Astrocyte (in vitro differentiated cells and primary cell): ENCODE measurements at places on chromosomes 5 and 9. TPM values are rescaled to one million over a fixed set of nuclear protein-coding genes. Genes with fewer than 3 reads are reported as not detected.

DNA sequence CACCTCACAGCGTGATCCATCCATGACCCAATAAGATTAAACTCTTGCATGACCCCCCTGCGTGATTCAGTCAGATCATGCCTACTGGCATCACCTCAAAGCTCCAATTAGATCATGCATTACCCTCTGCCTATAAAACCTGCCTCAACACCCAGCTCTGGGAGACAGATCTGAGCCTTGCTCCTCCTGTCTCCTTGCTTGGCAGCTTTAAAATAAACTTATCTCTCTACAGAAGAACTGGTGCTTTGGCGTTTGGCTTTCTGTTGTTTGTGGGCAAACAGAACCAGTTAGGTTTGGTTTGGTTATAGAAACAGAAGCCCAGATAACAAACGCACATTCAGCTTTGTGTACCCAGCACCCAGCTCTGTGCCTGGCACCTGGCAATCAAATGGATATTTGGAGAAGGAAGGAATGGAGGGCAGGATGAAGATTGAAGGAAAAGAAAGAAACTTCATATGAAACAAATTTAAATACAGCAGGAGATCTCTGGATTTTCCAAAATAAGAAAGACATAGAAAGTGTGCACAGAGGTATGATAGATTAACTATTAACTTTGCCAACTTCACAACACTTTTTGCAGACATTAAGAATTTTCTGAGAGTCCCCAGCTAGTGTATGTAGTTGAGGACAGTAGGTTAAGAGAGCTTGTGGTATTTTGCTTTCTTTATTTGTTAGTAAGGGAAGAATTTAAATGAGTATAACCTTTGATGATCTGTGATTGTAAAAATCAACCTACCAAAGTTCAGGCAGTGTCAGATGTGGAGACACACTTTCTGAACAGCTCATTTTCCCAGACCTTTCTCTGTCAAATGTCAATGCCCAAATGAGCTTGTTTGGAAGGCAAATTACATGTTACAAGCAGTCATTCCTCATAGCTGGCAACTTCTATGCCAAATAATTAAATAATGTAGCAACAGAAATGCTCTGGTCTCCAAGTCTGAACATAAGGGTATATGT, 102.1 kb upstream of the ASTN2 start:
- no peaks in the 10 kb centered on the region for H3K27me3 ChIP-seq
- no peaks in the 10 kb centered on the region for H3K36me3 ChIP-seq
- no peaks in the 10 kb centered on the region for H3K4me1 ChIP-seq
- H3K27ac ChIP-seq = no peak overlapping the region
- no peak for DNase-seq

DNA sequence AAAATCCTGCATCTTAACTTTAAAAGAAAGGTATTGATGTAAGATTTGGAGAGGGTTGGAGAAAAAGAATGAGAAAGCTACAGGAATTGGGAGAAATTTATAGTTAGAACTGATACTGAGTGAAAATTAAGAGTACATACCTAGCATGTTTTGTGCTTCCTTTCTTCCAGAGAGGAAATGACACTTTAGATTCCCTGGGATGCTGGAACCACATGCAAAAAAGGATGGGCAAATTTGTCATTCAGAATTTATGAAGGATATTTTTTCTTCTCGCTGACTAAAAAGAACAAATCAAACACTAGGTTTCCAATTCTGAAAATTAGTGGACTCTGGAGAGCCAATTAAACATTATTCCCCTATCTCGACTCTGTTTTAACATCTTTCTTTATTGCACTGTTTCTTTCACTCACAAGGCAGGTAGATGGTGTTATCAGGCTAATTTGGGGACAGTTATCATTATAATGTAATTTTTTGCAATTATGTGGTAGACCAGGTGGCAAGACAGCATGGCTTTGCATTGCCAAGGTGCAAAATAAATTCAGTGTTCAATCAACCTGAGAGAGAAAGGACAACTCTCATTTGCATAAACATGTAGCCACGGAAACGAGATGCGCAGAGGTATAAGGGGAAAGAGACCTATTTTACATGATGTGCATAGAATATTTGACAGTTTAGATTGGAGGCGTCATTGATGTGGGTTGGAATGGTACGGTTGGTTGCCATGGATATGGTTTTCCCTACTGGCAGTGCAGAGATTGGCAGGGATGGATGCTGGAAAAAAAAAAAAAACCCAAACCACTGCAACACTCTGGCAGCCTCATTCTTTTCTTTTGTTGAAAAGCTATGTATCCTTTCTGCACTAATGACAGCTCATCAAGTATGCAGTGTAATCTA, 320.4 kb upstream of the CCNH start:
- no peak for DNase-seq
- H3K27ac ChIP-seq = no peak overlapping the region
- H3K27me3 ChIP-seq = no peaks in the 10 kb centered on the region
- H3K36me3 ChIP-seq = no peaks in the 10 kb centered on the region
- H3K4me3 ChIP-seq = no peak overlapping the region

DNA sequence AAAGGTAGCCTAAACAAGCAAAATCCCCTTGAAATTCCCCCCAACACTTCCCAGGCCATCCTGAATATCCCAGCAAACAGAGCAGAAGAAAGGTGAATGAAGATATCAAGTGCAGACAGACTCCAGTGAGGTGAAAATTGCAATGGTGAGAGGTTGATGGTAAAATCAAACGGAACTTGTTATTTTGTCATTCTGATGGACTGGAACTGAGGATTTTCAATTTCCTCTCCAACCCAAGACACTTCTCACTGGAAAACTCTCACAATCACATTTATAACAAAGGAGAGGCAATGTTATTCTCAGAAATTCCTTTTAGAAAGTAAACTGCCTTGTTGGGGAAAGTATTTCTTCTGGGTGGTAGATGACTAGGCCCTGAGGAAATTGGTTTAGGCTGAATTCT, 412.4 kb upstream of the C9orf72 start:
- no peaks in the 10 kb centered on the region for H3K36me3 ChIP-seq
- H3K27ac ChIP-seq = no peak overlapping the region
- no peaks in the 10 kb centered on the region for H3K4me1 ChIP-seq
- H3K4me3 ChIP-seq = no peak overlapping the region

DNA sequence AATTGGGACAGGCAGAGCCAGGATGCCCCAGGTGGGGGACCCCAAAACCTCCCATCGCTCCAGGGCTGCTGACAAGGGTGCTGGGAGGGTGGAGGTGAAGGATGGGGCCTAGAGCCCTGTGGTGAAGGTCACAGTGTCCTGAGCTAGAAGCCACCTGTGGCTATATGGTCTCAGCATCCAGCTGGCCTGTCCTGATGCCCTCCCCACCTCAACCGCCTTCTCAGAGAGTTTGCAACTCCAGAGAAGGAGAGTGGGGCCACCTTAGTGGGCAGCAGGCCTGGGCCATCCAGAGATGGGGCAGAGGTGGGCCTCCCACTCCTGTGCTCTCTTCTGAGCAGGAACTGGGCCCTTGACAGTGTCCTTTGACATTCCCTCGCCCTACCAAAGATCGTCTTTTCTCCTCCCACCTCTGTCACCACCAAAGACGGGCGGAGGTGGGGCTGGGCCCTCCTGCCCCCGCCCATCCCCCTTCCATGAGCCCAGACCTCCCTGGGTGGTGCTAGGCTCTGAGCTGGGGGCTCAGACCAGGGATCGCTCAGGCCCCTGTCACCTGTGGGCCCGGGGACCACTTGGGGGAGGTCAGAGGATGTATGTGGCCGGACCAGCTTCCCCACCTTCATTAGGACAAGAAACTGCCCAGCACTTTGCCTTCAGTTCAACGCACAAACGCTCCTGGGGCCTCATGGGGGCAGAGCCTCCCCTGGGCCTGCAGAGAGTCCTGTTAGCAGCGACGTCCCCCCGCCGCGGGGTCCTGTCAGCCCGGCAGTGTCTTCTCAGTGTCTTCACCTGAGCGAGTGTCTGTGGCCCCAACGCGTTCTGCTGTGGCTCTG, 10.0 kb upstream of the DOLPP1 start:
- H3K36me3 ChIP-seq = no peaks in the 10 kb centered on the region
- H3K4me1 ChIP-seq = no peaks in the 10 kb centered on the region
- DNase-seq = no peak
- no peak overlapping the region for H3K4me3 ChIP-seq

GRCh38 chr9:7456377-7456776, 343.2 kb downstream of the DMAC1 start:
- H3K4me3 ChIP-seq = no peak overlapping the region
- H3K36me3 ChIP-seq = no peaks in the 10 kb centered on the region
- no peak overlapping the region for H3K27ac ChIP-seq
- H3K27me3 ChIP-seq = no peaks in the 10 kb centered on the region

GRCh38 chr5:94691949-94692348, 73.5 kb downstream of the SLF1 start:
- H3K36me3 ChIP-seq = no peaks in the 10 kb centered on the region
- peaks cover 11% of the 10 kb centered on the region for H3K4me1 ChIP-seq
- no peaks in the 10 kb centered on the region for H3K27me3 ChIP-seq
- no peak overlapping the region for H3K4me3 ChIP-seq

DNA sequence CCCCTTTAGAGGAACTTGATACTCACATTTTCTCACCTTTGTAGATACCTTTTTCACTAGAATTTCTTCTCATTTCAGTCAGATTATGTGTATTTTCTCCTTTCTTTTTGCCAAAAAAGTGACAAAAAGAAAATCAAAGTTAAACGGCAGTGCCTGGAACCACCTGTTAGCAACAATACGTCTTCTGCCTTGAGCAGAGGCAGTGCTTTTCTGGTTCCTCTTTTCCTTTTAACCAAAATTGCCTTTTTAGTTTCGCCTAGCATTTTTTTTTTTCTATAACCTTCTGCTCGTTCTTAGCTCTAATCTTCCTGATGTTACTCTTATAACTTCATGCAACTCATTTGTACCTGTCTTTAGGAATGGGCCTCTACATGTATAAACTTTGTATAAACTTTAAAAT, 26.1 kb downstream of the SMIM32 start:
- H3K27ac ChIP-seq = no peak overlapping the region
- H3K4me3 ChIP-seq = no peak overlapping the region

DNA sequence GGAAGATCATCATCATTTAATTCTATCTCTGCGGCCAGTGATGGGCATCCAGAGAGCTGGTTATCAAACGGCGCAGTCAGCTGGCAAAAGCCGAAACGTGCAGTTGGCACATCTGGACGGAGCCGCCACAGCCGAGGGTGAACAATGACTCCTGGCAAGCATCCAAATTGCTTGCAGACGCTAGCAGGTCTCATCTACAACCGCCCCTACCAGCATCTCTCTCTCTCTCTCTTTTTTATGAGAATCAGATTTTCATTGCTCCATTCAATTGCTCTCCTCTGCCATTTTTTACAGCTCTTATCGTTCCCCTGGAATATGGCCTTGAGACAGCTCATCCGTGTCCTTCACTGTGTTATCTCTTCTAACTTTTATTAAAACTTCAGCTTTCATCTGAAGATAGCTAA, 165.2 kb downstream of the MAPKAP1 start:
- H3K36me3 ChIP-seq = peaks cover 3% of the 10 kb centered on the region
- H3K27me3 ChIP-seq = no peaks in the 10 kb centered on the region
- H3K27ac ChIP-seq = no peak overlapping the region
- peaks cover 44% of the 10 kb centered on the region for H3K4me1 ChIP-seq
- H3K4me3 ChIP-seq = no peak overlapping the region

DNA sequence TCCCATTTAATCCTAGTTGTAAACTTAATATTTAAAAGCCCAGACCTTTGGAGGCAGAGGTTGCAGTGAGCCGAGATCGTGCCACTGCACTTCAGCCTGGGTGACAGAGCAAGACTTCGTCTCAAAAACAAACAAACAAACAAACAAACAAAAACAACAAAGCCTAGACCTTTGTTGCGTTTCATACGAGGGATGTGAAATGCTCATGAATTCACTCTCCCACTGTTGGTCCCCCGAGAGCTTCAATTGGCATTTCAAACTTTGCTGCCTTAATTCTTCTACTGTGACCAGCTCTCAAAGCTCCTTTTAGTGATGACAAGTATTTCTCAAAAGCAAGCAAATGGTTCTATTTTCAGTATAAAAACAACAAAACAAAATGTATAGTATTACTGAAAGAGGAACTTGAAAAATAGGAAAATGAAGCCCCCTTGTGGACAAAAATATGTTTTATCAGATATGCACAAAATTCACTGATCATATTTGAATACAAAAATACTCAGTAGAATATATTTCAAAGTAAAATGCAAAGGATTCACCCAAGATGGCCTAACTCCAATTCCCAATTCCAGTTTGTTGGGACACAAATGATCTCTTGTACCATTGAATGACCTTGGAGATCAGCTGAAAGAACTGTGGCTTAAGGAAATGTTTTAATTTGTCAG, 140.4 kb downstream of the ESM1 start:
- no peaks in the 10 kb centered on the region for H3K27me3 ChIP-seq
- peaks cover 8% of the 10 kb centered on the region for H3K4me1 ChIP-seq
- H3K36me3 ChIP-seq = no peaks in the 10 kb centered on the region
- no peak overlapping the region for H3K4me3 ChIP-seq
- peak; percentile 32 for DNase-seq

DNA sequence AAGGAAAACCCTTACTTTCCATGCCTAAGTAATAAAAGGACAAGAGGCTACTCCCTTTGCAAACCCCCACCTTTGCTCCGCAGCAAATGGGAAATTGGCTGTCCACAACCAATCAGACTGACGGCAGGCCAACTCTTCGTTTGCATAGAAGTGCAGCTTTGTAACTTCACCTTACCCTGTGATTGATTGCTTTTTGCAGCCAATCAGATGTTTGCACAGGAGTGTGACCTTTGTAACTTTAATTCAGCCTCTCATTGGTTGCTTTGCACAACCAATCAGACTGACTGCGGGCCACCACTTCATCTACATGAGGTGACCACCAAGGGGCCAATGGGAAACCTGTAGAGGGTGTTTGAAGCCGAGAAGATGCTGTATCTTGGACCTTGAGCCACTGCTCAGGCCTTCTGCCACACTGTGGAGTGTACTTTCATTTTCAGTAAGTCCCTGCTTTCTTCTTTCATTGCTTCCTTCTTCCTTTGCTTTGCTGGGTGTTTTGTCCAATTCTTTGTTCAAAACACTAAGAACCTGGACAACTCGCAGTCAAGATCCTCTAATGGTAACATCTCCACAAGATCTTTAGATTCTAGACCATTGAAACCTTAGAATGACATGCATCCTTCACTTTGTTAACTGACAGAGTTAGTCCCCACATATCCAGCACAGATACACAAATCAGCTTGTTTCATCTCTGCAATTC, 51.3 kb upstream of the FREM1 start:
- H3K4me3 ChIP-seq = no peak overlapping the region
- no peaks in the 10 kb centered on the region for H3K36me3 ChIP-seq
- no peak overlapping the region for H3K27ac ChIP-seq
- H3K4me1 ChIP-seq = no peaks in the 10 kb centered on the region
- DNase-seq = no peak
- no peaks in the 10 kb centered on the region for H3K27me3 ChIP-seq

GRCh38 chr5:937151-937924, 44.7 kb downstream of the TRIP13 start:
- no peak overlapping the region for H3K27ac ChIP-seq
- no peak for DNase-seq
- H3K4me1 ChIP-seq = no peaks in the 10 kb centered on the region
- no peaks in the 10 kb centered on the region for H3K36me3 ChIP-seq

GRCh38 chr9:129411501-129412175, 209.3 kb downstream of the C9orf50 start:
- peaks cover 17% of the 10 kb centered on the region for H3K4me1 ChIP-seq
- no peak overlapping the region for H3K27ac ChIP-seq
- H3K36me3 ChIP-seq = no peaks in the 10 kb centered on the region
- H3K27me3 ChIP-seq = no peaks in the 10 kb centered on the region
- H3K4me3 ChIP-seq = no peak overlapping the region
- no peak for DNase-seq

GRCh38 chr9:32644698-32645097, 9.2 kb upstream of the TAF1L start:
- H3K27me3 ChIP-seq = no peaks in the 10 kb centered on the region
- H3K27ac ChIP-seq = peak overlapping the region; percentile 76
- H3K4me1 ChIP-seq = peaks cover 6% of the 10 kb centered on the region
- no peaks in the 10 kb centered on the region for H3K36me3 ChIP-seq

CCDC192 gene
- not detected in 2 replicates for total RNA-seq

UAP1L1 gene
- total RNA-seq = 4.0 and 4.7 TPM in 2 replicates

MGAT4B gene
- 179 and 193 TPM in 2 replicates for total RNA-seq
